ENCODE measurements at places on chromosomes 7 and 10.

GRCh38 chr10:88841316-88842111 is 10.1 kb downstream of the ANKRD22 start:
- DNase-seq = no peak

- no peak for DNase-seq
Measured at GRCh38 chr10:104035194-104036068, 50.2 kb downstream of the COL17A1 start.

- no peak for DNase-seq
Measured at GRCh38 chr10:96712662-96713271, 7.5 kb downstream of the PIK3AP1 start.

GRCh38 chr10:2279711-2280110 is 542.4 kb upstream of the ADARB2 start:
- peak; percentile 28 for DNase-seq

DNA sequence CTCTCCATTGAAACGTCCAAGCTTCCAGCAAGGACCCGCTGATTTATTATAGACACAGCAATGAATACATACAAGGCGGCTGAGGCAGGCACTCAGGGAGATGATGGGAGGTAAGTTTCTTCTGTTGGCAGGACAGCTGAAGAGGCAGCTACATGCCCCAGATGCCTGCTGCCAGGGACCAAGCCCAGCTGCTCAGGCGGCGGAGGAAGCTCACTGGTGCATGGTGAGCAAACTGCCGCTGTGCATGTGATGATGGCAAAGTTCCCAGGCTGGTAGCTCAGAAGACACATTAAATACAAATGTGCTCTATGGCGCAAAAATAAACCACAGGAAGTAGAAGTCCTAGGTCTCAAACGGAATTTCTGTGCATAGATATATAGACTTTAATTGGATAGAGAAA is 2.3 kb downstream of the DNTT start:
- DNase-seq = no peak

DNA sequence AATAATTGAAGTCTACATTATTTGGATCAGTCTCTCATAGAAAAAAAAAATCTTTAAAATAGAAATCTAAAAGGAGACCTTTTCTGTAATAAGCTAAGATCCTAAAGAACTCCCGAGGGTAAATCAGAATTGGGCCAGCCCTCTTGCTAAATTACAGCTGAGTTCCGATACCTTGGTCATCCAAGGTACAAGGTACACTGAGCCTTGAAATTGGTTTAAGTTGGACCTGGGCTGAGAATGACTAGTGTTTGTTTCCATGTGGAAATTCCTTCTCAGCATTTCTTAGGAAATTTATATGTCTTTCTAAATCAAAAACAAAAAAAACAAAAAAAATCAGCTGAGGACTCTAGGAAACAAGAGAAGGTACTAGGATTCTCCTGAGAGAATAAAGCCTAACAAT is 64.9 kb downstream of the DNMBP start:
- DNase-seq = no peak

DNA sequence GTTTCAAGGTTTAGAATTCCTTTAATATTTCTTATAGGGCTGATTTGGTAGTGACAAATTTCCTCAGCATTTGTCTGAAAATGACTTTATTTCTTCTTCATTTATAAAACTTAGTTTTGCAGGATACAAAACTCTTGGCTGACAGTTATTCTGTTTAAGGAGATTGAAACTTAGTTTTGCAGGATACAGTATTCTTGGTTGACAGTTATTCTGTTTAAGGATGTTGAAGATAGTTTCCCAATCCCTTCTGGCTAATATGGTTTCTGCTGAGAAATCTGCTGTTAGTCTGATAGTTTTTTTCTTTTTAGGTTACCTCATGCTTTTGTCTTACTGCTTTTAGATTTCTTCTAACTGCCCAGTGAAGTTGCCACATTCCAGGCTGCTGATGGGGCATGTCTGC is 186.8 kb downstream of the ITGB1 start:
- DNase-seq = no peak

DNA sequence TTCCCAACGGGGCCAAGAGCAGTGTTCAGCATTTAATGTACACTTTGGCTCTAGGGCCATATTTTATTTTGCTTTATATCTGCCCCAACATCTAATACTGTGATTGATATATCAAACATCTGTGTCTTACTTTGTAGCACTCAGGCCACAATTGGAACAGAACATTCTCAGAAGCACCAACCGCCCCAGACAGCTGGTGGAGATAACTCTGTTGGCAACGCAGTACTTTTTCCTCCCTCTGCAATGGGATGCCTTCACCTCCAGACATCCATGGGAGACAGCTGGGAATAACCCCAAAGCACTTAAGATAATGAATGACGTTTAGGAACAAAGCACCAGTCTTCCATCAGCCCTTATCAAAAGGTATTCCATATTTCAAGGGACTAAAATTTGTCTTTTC is 57.4 kb downstream of the PIP4K2A start:
- no peak for DNase-seq
